Kidney (tissue), 22 donors: ENCODE measurements at places on chromosomes 3 and 15. TPM values are rescaled to one million over a fixed set of nuclear protein-coding genes. Genes with fewer than 3 reads are reported as not detected.

DNA sequence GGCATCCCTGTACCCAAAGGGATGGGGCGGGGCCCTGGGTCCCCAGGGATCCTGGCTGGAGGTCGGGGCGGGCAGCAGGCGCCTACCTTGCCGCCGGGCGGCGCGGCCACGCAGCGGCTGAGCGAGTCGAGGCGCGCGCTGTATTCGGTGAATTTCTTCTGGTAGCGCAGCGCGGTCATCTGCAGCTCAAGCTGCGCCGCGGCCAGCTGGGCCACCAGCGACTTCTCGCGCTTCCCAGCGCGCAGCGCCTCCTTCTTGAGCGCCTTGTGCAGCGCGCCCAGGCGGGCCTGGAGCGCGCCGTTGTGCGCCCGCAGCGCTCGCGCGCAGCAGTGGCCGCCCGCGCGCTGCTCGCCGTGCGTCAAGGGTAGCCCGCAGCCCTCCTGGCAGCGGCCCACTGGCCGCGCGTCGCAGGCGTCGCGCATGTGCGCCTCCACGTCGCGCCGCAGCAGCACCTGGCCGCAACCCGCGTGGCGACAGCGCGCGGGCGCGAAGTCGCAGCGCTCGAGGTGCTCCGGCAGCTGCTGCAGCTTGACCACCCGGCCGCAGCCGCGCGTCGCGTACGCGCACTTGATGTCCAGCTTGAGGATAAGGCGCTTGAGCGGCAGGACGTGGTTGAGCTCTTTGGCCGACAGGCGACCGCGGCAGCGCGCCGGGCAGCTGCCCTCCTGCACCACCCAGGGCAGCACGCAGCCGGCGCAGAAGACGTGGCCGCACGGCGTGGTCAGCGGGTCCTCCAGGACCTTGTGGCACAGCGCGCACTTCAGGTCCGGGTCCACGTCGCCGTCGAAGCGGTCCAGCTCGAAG is 522 bp downstream of the PDZRN3 start:
- DNase-seq, result peak; percentile 74

DNA sequence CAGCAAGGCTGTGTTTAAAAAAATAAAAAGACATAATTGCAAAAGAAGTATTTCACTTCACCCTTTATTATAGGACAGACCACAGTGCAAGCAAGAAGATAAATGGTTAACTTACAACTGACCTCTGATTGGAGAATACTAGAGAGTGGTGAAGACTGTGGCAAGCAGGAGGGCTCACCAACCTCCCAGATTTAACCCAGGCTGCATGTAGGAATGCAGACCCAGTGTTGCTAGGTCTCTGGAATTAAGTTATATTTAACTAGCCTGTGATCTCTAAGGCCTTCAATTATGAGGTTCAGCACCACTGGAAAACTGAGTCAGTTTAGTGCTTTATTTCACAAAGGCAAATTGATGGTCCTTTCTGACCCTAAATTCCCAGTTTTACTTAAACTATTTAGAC is 436.6 kb downstream of the LPP start:
- DNase-seq, result no peak

- peak; percentile 42 for DNase-seq
These were observed 312.9 kb downstream of the ZBBX start for GRCh38 chr3:167066977-167067786.

DNA sequence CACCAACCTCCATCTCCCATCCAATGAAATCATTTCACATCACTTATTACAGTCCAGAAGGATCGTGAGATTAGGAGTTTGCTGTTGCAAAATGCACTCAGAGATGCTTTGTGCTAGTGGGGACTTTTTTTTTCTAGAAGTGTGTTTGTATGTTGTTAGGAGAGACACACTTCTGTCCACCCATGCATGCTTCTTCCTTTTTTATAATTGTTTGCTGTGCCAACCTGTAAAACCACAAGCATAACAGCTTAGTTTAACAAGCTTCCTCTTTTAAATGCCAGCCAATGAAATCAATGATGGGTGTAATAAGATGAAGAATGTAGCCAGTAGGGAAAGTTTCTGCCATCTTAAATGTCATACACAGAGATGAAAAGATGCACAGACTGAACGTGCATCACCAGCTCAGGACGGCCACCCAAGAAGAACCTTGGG is 305.6 kb upstream of the STT3B start:
- no peak for DNase-seq

- DNase-seq, result no peak
These were observed 2.7 kb upstream of the MAPK6 start for GRCh38 chr15:52016316-52016715.

DNA sequence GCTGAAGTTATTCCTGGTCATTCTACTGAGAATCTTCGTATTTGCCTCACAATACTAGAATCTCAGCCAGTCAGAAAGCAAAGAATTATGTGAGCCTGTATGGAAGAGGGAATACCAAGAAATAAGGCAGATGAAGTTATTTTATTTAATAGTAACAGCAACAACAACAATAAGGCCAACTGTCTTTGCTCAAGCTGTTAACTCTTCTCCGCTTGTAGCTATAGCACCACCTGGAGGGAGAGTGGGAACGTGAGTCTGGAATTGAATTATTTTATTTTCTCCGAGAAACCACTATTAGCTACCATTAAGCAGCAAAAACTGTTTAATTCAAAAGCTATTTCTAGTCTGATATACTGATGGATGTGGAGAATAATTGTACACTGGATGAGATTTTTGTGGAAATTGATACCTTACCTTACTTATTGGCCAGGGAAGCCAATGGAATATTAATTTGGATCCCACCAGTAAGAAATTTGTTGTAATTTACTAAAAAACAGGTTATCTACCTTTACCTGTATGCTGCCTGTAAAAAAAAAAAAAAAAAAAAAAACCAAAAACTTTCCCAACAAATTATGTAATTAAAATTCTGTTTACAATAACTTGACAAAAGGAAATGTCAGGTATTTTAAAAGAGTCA is 50.1 kb downstream of the CALML4 start:
- peak; percentile 91 for DNase-seq

DNA sequence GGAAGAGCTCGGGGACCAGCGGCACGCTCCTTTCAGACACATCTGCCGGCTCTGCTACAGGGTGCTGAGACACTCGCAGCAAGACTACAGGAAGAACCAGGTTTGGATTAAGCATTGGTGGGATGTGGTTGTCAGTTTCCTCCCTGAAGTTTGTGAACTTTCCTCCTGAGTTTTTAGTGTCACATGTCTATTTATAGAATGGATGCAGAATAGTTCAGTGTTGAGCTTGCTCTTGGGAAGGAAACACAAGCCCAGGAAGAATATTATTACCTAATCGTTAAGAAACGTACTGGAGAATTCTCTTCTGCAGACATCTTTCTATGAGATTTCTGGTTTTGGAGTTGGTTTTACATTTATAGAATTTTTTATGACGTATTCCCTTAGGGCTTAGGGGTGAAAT is 172.0 kb downstream of the ITPR1 start:
- DNase-seq, result no peak

Gene SH2D7
- polyA plus RNA-seq, result not detected

Gene LRRC3B
- polyA plus RNA-seq, result not detected

Gene EBLN2
- 0.24 TPM for polyA plus RNA-seq

Gene TNFSF10
- 75.4 TPM for polyA plus RNA-seq
